ENCODE measurements at places on chromosomes 11 and 22.

GRCh38 chr22:35410663-35411034 is 10.7 kb downstream of the MCM5 start:
- no peak for DNase-seq

DNA sequence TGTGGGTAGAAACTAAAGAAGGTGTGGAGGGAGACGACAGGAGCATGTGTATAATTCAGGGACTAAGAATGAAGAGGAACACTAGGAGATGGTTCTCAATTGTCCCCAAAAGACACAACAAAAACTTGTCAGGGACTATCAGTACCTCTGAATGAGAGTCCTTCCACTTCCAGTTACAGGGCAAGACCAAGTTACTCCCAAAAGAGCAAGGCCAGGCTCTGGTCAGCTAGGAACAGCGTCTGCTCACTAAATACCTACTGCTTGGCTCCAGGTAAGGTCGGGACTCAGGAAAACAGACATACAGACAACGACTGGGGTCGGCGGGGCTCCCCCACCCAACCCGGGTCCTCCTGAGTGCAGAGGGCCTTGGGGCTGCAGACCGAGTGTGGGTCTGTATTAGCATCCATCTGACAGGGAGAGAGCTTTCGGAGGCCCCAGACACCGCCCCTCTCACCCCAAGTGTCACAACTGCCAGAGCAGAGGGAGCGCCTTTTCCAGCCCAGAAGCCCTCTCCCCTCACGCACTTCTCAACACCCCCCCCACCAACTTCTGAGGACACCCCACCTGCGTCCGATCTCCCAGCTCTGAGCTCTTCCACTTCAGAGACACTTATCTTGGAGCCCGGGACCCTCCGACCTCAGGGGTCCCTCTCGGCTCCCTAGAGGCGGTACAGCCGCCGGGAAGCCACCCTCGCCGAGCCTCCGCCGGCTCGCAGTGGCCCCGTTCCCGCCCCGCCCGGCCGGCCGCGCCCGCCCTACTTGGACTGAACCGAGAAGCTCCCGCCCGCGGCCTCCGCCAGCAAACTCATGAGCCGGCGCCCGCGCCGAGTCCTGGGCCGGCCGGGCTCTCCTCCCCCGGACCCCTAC is 522 bp downstream of the RHOG start:
- no peak for DNase-seq

DNA sequence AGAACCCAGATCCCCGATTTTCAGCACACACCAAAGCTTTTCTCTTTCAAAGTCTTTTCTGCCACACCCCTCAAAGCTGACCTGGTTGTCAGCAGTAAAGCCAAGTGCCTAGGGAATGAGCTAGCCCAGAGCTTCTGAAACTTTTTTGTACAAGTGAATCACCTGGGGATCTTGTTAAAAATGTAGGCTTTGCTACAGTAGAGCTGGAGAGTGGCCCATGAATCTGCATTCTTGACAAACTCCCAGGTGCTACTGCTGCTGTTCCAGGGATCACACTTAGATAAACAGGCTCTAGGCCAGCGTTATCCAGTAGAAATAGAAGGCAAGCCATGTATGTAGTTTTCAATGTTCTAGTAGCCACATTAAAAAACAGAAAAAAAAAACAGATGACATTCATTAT is 21.8 kb upstream of the NAV2 start:
- no peak for DNase-seq

GRCh38 chr11:78499971-78500370 is 74.7 kb downstream of the NARS2 start:
- DNase-seq: no peak

DNA sequence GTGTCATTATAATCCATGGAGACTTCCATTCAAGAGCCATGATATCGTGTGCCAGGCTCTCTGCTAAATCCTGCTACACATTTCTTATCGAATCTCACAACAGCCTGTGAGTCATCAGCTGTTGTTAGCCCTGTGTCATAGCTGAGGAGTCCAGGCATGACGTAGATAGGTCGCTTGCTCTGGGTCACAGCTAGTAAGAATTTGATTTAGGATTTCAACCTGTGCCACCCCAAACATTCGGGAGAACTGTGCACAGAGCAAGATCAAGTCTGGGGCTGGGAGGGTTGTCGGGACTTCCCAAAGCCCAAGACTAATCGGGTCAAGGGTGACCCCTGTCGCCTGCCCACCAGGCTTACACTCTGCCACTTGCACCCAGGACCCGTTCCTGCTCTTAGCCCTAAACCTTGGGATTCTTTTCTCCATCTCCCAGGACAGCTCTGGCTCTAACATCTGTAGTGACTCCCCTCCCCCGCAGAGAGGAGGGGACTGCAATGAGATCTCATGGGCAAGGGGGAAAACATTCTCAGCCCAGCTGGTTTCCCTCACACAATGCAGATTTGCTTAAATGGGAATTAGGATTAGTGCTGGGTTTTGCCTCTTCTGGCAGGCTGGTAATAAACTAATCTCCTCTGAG is 34.3 kb downstream of the TSPAN18 start:
- DNase-seq: no peak

DNA sequence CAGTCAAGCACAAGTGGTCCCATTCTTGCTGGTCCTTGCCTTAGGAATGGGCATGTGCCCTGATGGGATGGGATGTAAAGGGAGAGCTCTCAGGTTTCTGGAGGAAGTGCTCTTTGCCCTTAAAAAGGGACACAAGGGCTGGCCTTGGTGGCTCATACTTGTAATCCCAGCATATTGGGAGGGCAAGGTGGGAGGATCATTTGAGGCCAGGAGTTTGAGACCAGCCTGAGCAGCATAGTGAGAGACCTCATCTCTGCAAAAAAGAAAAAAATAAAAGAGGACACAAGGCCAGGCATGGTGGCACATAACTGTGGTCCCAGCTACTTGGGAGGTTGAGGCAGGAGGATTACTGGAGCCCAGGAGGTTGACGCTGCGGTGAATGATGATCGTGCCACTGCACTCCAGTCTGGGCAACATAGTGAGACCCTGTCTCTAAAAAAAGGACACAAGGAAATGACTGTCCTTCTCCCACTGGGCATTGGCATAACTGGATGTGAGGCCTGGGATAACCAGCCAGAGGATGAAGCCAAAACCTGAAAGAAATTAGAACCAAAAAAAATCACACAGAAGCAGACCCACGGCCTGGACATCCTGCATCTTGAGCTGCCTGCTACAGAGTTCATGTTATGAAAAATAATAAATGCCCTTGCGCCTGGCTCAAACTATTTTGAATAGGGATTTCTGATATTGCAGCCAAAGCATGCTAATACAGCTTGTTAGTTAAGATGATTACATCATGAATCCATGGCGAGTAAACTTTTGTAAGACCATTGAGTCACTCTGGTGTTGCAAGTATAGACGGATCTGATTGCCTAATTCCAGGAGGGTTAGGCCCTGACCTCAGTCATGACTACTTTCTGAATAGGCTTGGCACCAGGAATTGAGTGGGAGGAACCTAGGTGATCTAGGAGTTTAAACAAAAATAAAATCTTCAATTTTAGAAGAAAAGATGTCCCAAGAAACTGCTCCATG is 12.9 kb upstream of the CRKL start:
- DNase-seq: no peak

DNA sequence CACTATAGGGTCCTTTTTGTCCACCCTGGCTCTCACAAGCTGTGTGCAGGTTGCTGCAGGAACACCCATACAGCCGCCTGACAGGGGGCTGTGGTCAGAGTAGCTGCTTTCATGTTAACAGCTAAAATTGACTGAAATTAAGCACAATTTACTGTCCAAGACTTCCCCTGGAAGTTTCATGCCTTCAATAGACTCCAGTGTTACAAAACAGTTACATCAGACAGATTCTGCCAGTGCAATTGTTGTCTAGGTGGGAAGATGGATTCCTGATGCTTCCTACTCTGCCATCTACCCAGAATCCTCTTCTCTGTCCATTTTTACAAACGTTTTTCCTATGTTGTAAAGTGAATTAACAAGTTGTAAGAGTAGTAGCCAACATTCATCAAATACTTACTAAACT is 5.3 kb upstream of the TSKU start:
- DNase-seq: no peak
